Activated T-helper 1 cell treated with anti-CD3 and anti-CD28 coated beads, Interleukin-2, amount 50 U/mL, for 16 hours (primary cell): ENCODE measurements at places on chromosomes 4 and X.

DNA sequence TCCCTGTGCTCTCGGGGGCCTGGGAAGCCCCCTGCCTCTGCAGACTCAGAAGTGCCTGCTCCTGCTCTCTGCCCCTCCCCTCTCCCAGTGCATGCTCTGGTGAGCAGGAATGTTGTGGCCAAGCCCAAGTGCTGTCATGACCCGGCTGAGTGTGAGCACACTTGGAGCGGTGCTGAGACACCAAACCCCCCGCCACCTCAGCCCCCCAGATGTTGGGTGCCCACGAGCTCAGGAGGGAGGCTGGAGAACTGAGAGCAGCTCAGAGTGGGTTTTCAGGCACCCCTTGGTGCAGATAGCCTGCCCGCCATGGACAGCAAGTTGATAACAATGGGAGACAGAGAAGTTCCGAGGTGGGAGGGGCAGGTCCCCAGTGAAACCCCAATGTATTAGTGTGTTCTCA lies 477.4 kb downstream of the ACTRT1 start:
- DNase-seq: no peak

DNA sequence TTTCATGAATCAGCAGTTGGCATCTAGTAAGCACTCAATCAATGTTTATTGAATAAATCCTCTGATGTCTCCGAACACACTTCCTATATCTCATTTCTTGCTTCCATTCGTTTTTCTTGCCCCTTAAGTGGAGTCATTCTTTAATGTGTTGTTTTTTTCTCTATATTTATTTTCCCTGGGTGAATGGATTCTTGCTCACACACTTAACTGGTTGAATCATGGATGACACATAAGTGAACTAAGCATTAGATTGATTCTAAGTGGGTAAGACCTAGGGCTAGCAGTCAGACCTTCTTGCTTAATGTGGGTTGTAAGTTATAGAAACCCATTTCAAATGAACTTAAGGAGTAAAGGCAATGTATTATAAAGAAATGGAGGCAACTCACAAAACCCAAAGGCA lies 111.1 kb downstream of the RTL3 start:
- DNase-seq: no peak

DNA sequence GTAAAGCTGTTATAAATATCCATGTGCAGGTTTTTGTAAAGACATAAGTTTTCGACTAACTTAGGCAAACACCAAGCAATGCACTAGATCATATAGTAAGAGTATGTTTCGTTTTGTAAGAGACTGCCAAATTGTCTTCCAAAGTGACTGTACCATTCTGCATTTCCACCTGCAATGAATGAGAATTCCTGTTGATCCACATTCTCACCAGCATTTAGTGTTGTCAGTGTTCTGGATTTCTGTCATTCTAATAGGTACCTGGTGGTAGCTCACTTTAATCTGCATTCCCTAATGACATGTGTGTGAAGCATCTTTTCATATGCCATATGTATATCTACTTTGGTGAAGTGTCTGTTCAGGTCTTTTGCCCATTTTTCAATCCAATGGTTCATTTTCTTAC lies 57.8 kb downstream of the SH3RF1 start:
- no peak for DNase-seq

DNA sequence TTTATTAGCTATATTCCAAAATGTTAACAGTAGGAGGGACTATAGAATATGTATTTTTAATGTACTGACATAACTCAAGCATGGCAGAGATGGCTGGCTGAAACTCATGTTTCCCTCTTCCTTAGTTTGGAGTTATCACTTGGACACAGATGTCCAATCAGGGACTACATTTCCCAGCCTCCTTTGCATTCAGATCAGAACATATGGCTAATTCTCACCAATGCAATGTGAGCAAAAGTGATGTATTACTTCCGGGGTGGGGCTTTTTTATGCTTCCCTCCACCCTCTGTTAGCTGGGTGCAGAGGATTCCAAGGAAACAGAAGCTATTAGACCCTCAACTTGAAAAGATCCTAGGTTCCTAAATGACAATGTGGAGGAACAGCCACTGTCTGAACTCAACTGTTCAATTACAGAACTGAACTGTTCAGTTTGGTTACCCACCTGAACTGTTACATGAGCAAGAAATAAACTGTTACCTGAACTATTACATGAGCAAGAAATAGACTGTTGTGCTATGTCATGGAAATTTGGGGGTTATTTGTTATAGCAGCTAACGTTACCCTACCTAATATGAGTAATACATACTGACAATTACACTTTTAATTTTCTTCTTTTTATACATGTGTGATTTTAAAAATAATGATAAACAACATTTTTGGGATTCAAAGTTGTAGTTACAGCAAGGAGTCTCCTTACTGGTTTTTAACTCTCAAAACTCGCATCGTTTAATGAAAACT lies 29.6 kb upstream of the ERVMER34-1 start:
- no peak for DNase-seq

DNA sequence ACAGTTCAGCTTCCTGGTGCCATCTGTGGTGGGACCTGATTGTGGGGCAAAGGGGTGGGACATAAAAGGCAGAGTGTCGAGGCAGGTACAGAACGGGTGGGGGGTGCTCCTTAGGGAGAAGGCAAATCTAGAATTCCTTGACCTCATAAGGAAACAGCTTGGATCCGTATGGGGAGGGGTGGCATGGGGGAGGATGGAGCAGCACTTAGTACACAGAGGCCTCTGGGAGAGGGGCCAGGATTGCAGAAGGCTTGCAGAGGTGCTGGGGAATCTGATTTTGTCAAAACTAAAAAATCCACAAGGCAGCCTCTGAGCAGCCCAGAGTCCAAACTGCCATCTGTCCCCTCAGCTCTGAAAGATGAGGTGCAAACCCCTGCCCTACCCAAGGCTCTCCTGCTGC lies 2.3 kb upstream of the EMD start:
- no peak for DNase-seq

DNA sequence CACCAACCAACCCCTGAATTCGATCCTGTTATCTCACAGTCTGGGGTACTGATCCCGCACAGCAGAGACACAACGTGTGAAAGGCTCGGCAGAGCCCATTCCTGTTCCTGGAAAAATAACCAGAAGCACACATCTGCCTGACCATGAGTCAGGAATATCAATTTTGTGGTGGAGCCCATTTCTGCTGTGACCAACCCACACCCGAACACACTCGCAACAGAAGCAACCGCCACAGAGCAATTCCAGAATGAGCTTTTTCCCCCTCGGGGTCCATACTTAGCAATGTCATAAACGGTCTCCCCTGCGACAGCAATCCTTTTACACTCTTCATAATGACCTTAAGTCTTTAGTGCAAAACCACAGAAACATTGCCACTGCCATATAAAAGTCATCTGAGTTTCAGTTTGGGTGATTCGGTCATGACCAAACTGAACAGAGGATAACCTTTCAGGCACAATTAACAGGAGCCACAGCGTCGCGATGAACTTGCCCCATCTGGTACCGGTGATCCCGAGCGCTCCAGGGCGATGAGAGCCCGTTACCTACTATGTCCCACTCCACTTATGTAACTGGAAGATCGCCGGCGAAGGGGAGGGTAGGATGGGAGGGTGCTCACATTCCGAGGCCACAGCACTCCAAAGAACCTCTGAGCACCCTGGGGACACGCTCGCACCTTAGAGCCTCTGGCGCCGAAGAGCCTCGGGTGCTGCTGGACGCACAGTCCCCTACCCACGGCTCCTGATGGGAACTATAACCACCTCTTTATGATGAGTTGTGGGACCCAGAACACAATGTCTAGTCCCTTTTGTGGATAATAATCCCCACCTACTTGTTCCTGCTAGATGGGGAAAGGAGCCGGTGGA lies 1.1 kb downstream of the MECP2 start:
- DNase-seq: no peak

DNA sequence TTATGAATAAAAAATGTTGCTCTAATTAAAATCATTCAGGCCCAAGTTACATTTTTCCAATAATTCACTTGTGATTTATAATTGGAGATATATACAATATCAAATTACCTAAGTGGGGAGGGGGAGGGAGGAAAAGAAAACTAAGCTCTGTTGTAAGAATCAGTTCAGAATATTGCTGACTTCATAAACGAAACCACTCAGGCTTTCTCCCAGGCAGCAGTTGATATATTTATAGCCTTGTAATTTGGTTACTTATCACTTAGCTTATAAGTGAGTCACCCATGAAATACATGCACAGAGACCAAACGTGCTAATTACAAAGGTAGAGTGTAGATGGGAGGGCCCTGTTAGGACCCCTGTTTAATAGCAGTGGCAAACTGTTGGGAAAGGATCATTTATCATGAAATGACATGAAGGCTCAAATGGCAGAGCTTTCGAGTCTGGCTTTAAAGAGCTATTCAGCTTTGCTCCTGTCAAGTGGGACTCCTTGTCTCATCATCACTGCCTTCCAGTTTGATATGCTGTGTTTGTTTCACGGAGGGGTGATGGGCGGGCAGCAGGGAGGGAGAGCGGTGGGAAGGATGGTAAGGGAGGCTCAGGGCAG lies 105.6 kb upstream of the PGRMC2 start:
- no peak for DNase-seq

GRCh38 chrX:105823092-105823455 lies 735 bp downstream of the NRK start:
- no peak for DNase-seq

DNA sequence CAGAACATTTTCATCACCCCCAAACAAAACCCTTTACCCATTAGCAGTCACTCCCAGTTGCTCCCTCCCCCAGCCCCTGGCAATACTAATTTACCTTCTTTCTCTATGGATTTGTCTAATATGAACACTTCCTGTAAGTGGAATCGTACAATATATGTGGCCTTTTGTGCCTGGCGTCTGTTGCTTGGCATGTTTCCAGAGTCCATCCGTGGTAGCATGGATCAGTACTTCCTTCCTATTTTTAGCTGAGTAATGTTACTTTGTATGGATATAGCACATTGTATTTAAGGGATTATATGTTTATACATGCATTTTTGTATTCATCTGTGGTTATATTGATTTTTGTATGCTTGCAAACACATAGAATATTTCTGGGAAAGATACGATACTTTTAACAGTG lies 48.2 kb downstream of the PPEF1 start:
- DNase-seq: no peak

GRCh38 chr4:155973639-155974475 lies 20.2 kb upstream of the CTSO start:
- no peak for DNase-seq

DNA sequence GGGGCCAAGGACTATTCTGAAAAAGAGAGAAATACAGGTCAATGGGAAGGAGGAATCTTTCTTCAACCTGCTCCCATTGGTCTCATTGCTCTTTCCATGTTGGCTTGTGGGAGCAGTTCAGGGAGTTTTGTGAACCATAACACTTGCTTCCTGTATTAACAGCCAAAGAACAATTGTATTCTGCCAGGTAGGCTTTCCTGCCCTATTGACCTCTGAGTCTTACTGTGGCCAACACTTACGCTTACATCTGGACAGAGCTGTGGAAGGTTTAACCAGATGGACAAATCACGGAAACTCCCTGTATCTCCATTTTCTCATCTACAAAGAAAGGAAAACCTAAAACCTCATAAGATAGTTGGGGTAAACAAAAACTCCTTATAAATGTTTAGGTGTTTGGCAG lies 30.7 kb downstream of the MID1IP1 start:
- no peak for DNase-seq

- DNase-seq: no peak
These were observed 26.5 kb downstream of the RPS6KA3 start for GRCh38 chrX:20240201-20240600.

GRCh38 chr4:5186271-5187064 lies 135.2 kb downstream of the STK32B start:
- no peak for DNase-seq
